NCI-H187 (cell line): ENCODE measurements at places on chromosomes 16 and 17.
A peak's percentile ranks its signal among the peaks of the same experiment; 100 is the strongest.

DNA sequence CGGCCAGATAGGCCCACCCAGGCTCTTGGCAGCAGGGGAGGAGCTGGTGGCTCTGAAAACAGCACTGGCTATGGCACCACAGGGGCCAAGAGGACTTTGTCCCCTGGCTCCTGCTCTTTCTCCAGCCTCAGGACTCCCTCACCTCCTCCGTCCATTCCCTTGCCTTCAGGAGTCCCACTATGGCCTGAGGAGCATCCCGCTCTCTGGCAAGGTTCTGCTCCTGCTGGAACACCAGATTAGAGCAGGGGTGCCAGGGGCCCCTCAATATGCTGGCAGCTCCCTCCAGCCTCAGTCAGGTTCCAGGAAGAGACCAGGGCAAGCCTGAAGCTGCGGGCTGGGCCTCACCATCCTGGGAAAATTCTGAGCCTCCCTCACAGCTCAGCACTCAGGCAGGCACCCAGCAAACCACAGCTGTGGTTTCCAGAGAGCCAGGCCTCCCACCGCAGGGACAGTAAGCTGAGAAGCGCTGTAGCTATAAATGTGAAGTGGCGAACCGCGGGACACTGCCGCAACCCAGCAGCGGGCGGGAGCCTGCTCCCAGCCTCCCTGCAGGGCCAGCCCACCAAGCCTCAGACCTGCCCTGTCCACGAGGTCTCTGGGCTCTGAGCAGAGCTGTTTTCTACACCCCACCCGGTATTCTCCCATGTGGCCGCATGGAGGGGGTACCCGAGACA is 25.7 kb downstream of the C17orf100 start:
- DNase-seq: no peak

DNA sequence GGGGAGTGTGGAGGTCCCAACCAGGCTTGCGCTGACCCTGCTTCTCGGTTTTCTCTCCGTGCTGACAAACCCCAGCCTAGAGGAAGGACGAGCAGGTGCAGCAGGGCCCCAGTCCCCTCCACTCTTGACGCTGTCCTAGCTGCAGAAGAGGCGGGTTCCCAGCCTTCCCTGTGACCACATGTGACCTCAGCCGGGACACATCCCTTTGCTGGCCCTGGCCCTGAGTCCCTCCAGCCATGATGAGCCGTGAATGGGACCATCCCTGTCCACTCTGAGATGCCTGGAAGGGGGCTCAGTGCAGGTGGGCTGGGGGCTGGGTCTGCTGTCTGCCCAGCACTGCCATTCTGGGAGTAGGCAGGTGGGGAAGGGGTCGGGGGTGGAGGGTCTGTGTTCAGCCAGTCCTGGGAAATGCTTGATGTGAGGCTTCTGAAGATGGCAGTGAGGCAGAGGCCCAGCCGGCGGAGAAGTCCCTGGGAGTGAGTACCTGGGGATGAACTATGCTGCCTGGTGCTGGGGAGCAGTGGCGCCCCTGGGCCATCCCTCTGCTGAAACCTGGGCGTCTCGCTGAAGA is 1.9 kb upstream of the TUBB3 start:
- no peak for DNase-seq

- no peak for DNase-seq
Measured at GRCh38 chr17:16925461-16926060, 46.4 kb downstream of the TNFRSF13B start.

DNA sequence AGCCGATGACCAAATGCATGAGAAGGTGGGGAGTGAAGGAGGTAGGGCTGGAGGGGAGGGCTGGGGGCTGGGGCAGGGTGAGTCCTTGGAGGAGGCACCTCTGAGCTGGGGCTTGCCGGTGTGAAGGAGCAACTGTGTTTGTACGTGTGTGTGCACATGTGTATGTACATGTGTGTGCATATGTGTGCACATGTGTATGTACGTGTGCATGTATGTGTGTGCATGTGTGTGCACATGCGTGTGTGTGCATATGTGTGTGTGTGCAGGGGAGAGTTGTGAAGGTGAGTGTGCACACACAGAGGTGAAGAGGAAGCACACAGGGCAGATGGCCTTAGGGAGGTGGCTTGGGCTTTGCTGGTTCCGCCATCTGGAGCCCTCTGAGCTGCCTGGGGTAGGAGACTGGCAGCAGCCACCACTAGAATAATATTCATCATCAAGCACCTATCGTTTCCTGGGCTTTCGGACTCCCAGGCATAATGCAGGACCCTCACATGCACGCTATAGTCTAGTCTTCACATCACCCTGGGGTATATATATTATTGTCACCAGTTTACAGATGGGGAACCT is 120.9 kb upstream of the CDC42EP4 start:
- DNase-seq: no peak

GRCh38 chr17:39200070-39200879 is at the start of gene RPL19:
Gene RPL19, plus strand, starts transcription at chr17:39200283. Its CDS starts 62 bp downstream, at chr17:39200345.
- DNase-seq: peak; percentile 55

GRCh38 chr16:3063625-3064386 is 1.6 kb upstream of the IL32 start:
- no peak for DNase-seq

GRCh38 chr16:86344586-86344871 is 165.8 kb upstream of the FOXF1 start:
- no peak for DNase-seq

- DNase-seq: no peak
Measured at GRCh38 chr17:67443931-67444595, 67.0 kb downstream of the PITPNC1 start.

DNA sequence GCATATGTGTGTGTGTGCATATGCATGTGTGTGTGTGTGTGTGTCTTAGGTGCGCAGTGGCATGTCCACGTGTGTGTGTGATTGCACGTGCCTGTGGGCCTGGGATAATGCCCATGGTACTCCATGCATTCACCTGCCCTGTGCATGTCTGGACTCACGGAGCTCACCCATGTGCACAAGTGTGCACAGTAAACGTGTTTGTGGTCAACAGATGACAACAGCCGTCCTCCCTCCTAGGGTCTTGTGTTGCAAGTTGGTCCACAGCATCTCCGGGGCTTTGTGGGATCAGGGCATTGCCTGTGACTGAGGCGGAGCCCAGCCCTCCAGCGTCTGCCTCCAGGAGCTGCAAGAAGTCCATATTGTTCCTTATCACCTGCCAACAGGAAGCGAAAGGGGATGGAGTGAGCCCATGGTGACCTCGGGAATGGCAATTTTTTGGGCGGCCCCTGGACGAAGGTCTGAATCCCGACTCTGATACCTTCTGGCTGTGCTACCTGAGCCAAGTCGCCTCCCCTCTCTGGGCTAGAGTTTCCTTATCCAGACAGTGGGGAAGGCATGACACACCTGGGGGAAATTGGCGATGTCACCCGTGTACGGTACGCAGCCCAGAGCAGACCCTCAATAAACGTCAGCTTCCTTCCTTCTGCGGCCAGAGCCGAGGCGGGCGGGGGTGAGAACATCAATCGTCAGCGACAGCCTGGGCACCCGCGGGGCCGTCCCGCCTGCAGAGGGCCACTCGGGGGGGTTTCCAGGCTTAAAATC is 47.6 kb downstream of the IL21R start:
- DNase-seq: no peak

- DNase-seq: no peak
Measured at GRCh38 chr16:53043428-53043831, 9.3 kb downstream of the CHD9NB start.

GRCh38 chr17:82320956-82321927 is 3.8 kb upstream of the CD7 start:
- DNase-seq: no peak

DNA sequence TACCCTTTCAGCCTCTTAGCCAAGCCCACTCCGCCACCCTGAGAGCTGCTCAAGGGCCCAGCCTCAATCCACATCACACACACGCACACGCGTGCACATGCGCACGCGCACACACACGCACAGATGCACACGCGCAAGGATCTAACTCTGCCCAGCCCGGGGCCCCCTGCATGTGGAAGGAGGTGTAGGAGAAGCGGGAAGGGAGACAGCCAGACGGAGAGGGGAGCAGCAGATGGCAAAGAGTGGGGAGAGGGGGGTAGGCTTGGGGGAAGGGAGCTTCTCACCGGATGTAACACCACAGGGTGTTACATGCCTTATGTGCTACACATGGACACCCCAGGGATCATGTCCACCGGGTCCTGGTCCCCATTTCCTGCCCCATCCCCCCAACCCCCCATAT is 15.3 kb downstream of the DLG4 start:
- no peak for DNase-seq

DNA sequence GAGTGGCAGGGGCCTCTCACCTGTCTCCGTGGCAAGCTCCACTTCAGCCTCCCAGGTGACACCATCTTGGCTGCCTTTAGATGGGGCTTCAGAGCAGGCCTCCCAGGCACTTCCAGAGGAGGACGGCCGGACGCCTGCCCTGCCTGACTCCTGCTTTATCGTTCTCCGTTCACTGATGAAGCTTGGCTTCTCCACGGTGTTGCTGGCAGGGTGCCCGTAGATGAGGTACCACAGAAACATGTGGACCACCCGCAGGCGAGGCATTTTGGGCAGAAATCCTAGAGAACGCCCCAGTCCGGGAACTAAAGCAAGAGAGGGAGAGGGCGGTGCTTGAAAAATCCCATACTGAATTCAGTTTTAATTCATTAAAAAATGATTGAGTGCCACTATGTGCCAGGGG is 54.5 kb downstream of the GTF3C1 start:
- DNase-seq: no peak

GRCh38 chr16:143456-143855 is 5.0 kb upstream of the NPRL3 start:
- no peak for DNase-seq

DNA sequence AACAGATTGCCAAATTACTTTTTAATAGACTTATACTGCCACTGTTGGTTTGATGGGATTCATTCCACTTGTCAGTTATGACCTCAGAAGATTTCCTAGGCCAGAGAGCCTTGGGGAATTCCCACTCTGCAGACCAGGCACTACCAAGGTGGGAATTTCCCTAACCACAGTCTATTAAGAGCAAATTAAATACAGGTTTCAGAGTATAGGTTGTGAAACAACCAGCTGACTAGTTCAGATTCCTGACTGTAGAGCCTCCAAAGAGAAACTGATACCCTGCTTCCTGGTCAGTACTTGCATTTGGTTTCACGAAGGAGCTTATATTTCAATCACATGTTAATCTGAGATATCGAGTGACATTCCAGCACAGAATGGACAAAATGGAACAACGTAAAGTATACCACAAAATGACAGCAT is 186.5 kb downstream of the STX8 start:
- no peak for DNase-seq

DNA sequence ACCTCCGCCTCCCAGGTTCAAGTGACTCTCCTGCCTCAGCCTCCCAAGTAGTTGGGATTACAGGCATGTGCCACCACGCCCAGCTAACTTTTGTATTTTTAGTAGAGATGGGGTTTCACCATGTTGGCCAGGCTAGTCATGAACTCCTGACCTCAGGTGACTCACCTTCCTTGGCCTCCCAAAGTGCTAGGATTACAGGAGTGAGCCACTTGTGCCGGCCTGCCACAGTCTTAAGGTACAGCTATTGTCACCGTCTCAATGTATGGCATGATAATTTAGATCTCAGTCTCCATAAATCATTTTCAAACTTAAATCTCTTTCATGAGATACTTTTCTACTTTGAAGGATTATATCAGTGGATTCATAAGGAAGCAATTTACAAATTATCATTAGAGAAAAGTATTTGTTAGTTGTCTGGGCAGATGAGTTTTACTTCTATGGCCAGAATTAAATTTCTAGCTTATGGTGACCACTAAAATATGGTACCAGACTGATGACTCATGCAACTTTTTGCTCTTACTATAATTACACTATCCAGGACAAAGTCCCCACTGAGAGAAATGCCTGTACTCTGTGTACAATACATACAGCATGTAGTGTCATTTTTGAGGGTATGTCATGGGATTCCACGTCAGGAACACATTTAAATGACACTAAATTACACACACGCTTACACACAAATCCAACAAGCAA is 1230.3 kb upstream of the GOT2 start:
- no peak for DNase-seq

DNA sequence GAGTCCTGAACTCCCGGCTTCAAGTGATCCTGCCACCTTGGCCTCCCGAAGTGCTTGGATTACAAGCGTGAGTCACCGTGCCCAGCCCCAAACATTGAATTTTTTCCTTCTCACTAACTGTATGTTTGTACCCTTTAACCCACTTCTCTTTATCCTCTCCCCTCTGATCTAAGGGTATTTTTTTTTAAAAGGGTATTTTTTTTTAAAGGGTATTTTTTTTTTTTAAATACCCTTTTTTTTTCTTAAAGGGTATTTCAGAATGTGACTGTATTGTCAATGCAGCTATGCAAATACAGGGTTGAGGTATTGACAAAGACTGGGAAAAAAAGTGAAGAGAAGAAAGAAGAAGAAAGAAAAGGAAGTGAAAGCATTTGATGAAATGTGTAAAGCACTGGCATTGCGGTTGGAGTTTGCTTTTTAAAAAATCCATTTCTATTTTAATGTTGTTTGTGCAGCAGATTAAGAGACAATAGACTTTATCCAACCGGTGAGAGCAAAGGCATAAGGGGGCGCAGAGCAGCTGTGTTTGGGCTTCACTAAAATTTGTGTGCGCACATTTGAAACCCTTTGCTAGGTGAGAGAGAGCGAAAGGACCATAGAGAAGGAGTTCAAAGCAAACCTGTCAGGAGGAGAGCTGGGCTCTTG is 42.4 kb downstream of the SYT17 start:
- DNase-seq: no peak

- DNase-seq: no peak
Measured at GRCh38 chr17:76554131-76554530, 14.3 kb downstream of the PRCD start.
